ENCODE measurements at places on chromosomes 5 and 9.

GRCh38 chr9:34380034-34380510 is 3.4 kb upstream of the MYORG start:
- DNase-seq, result no peak

DNA sequence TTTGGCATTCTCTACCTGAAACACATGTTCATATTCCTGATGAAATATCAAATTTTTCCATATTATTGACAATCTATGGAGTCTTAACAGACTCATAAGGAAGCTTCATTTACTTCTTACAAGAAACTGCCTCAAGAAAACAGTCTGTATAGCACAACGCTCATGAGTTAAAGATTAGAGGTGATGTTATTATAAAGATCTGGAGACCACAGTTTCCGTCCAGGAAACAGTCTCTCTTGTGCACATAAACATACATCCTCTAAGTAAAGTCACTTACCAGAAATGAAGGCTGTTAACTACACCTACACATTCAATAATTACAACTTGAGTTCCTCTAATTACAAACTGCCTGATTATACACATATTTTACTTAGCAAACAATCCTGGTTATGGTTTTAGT is 86.9 kb downstream of the RAPGEF6 start:
- DNase-seq, result no peak

- no peak for DNase-seq
Measured at GRCh38 chr9:79581388-79581787, 9.6 kb downstream of the TLE4 start.

DNA sequence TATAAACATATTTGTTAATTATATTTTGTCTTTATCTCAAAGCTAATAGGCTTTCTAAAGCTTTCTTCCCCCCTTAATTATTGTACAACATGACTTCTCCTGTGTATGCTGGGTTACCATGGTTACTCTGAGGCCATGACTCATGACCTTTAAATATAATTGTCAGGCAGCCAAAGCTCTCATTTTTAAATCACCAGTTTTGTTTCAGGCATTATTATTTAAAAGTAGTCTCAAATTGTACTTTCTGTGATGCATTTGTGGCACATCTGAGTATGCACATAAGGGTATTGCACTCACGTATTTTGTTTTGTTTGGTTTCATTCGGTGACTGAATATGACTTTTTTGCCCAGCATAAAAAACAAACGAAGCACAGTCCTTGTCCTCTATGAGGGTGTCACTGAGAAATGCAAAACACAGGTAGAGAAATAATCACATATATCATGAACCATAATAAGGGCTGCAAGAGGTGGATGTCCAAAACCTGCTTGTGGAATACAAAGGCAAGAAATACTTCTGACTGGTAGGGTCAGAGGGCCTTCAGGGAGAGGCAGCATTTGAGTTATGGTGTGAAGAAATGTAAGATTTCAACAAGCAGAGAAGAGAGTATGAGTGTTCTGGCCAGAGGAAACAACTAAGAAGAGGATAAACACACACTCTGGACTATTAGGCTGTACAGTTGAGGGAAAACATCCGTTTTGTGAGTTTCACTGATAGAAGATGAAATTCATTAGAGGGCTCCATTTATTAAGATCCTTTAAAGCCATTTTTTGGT is 2.1 kb downstream of the CCDC192 start:
- DNase-seq, result no peak

GRCh38 chr9:7300484-7300883 is 499.1 kb downstream of the DMAC1 start:
- DNase-seq, result no peak

DNA sequence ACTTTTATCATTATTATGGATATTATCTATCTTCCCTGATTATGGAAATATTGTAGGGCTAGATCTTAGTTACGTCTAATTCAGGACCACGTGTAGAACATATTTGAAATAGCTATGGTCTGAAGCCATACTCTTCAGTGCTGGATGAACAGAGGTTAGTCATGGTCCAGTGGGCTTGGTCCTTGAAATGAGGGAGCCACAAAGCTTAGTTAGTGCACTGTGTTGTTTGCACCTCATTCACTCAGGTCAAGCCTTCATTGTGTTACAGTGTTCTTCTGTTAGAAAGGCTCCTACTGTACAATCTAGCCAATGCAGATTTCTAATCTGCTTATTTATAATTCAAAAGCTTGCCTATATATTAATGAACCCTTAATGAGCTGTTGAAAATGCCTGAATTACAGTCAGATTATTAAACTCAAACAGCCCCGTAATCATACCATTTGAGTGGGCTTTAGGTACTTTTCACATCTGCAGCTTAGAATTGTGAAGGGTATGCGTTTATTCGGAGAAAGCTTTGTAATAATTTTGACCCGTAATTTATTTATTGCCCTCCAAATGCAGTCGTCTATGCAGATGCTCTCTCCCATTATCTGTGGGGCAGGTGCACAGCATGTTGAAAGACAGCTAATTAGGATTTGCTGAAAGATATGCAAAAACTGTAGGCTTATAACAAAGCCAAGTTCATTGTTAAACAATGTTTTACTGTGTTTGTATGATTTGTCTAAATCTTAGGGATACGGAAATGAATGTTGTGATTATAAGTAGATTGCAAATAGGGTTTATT is 164.9 kb downstream of the PBX3 start:
- DNase-seq, result no peak

DNA sequence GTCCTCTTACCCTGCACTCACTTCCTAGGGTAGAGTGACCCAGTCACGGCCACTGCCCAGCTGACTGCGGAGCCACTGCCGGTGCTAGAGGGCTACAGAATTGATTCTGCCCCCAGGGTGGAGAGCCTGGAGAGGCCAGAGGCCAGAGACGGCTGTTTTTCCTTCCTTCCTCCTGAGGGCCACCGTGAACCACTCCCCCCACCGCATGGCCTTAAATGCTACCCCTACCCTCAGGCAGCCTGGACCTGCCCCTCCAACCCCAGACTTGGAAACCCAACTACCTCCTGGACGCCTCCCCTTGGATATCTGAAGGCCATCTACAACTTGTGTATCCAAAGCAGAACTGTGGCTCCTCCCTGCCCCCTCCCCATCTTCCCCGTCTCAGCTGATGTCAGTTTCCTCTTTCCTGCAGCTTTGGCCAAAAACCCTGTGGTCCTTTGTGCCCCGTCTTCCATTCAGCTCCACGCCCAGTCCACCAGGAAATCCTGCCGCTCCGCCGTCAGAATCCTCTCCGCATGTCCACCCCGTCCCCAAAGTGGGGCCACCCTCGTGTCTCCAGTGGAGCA is 16.3 kb downstream of the SH2D3C start:
- no peak for DNase-seq
